RWPE1 (cell line): ENCODE measurements at places on chromosomes 13 and 19.

DNA sequence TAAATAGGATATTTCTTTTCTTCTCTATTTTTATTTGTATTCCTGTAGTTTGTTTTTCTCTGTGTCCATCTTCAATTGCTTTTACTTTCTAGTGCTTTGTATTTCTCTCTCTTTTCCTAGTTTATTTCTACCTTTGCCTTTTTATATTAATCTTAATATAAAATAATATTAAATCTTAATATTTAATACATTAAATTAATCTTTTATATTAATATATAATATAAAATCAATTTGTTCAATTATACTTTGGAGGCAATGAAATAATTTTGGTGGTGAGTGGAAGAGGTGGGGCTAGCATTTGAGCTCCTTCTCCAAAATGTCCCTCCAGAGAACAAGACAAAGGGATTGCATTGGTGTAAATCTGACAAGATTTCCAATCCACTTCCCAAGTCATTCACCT lies 6.3 kb upstream of the CPB2 start:
- DNase-seq = no peak

DNA sequence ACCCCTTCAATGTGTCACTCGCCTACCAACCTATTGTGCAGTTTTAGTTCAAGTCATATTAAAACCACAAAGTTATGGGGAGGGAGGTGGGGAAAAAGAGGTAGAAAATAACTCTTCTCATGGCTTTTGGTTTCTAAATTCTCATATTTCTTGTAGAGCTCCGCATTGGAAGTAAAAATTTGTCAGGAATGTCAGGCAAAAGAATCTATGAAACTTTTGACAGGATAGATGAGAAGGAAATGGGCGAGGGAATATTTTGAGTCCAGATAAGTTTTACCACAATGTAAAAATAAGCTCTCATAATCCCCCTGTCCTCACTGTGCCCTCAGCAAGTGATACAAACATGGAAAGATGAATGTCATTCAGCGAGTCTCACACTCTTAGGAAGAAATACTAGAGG lies 270.4 kb downstream of the DLEU7 start:
- DNase-seq = no peak

DNA sequence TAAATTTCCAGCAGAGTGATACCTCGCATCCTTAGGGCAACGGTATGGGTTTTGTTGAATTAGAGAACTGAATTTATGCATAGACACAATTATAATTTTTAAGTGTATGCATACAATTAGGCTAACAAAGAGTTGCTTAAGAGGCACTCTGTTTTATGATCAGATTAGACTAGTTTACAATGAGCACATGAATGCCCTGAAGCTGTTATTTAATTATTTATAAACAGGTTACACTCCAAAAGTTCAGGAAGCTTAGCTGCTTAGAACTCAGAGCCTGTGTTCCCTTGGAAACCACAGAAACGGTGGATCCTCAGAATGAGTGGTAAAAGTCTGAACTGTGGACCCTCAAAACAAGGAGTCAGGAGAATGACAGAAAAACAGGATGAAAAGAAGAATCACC lies 72.5 kb upstream of the FBXL3 start:
- DNase-seq = no peak

GRCh38 chr13:41495044-41495443 lies 37.7 kb downstream of the RGCC start:
- no peak for DNase-seq
